ELF-1 (cell line): ENCODE measurements at places on chromosomes 1 and 21.

DNA sequence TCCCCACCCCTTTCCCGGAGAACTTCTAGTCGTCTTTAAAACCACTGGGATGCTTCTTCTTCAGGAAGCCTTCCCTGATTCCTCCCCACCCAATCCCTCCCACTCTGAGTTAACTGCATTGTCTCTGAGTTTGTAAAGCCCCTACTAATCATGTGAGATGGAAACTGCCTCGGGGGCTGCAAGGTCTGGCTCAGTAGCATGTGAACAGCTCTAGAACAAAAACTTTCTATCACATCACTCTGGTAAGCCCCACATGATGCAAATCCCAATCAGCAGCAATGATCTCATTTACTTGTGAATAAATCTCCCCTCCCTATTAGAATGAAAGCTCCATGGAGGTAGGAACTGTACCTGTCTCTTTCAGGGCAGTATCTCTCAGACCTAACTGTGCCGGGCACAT, 141.0 kb upstream of the JUN start:
- no peak for DNase-seq

DNA sequence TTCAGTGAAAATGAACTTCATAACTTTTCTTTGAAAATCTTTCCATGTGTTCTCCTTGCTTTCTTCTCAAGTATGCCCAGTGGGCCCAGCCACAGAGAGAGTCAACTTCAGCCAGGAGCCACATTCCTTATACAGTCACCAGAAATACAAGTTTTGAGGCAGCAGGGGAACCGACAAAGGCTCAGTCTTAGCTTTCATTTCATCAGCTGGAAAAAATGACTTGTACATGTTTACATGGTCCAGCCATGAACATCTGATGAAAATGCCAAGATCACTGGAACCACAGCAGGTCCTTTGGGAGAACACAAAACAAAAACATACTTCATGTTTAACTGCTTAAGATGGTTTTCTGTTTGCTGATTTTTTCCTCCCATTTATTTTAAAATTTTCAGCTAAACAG, 72.5 kb downstream of the SYDE2 start:
- no peak for DNase-seq

DNA sequence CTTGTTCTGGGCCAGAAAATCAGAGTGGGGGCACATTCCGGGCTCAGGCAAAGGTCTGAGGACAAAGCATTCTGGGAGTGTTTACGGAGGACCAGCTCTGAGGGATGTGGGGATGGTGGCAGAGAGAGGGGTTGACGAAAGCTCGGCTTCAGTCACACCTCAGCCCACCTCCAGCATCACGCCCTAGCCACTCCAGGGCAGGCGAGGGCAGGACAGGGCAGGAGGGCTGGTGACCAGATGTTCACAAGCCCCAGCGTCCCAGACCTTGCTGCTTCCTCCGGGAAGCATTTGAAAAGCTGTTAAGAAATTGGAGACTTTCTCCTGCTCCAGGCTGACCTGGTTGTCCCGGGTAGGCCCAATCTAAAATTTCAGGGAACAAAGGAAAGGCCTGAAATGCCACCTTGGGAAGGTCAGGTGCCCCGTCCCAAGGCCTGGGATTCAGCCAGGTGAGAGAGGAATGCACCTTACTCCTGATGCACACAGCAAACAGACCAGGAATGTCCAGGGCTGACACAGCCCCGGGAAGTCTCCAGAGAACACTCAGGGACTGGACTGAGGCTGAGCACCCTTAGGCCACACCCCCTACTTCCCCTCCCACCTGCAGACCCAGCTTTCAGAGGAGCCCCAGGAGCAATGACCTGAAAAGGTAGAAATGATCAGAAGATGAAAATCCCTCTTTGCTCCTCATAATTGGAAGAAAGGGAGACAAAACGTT, 71.9 kb upstream of the KLHDC7A start:
- peak; percentile 77 for DNase-seq

DNA sequence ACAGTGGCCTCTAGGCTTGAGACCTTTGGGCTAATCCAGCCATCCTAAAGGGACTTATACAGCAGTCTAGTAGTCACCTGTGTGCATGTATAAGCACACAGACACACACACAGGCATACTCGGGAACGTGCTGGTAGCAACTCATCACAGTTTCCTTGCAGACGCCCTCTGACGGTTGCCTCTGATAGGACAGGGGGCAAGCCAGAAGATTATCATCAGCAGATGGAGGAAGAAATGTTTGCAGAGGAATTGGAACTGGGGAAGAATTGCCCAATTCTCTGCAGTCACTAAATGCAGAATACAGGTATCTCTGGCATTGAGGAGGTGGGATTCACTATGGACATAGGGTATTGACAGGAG, 222.2 kb downstream of the C1orf94 start:
- no peak for DNase-seq

DNA sequence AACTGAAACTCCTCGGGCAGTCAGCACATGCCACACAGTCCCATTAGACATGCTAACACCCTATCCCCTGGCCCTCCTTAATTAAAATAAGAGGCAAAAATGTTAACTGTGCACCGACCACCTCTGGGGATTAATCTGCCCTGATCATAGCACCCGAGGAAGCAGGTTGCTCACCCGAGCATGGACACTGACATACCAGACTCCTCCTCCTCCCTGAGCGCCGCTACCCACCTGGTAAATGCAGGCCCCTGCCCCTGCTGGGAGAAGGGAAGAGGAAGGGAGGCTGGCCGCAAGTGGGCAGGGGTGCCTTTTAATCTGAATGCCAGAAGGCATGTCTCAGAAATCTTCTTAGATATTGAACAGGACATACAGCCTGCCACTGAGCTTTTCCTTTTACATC, 360.9 kb downstream of the RRAGC start:
- DNase-seq, result peak; percentile 24

DNA sequence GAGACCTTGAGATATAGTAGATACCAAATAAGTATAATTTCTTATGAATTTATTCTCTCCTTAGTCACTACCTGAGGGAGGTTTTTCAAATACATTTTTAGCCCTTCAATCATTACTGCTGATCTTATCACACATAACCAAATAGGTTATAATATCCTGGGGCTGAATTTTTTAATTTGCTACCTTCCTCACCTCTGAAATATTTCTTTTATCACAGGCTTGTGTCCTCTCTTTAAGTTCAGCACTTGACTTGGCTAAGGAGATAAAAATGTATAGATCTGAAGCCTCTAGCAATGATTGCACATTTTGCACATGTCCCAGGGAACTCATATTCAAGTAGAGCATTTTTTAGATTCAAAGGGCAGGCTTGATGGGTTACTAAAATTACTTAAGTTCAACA, 23.1 kb downstream of the CFH start:
- no peak for DNase-seq

- no peak for DNase-seq
Observed at GRCh38 chr1:63463248-63463647, 59.8 kb downstream of the ITGB3BP start.

DNA sequence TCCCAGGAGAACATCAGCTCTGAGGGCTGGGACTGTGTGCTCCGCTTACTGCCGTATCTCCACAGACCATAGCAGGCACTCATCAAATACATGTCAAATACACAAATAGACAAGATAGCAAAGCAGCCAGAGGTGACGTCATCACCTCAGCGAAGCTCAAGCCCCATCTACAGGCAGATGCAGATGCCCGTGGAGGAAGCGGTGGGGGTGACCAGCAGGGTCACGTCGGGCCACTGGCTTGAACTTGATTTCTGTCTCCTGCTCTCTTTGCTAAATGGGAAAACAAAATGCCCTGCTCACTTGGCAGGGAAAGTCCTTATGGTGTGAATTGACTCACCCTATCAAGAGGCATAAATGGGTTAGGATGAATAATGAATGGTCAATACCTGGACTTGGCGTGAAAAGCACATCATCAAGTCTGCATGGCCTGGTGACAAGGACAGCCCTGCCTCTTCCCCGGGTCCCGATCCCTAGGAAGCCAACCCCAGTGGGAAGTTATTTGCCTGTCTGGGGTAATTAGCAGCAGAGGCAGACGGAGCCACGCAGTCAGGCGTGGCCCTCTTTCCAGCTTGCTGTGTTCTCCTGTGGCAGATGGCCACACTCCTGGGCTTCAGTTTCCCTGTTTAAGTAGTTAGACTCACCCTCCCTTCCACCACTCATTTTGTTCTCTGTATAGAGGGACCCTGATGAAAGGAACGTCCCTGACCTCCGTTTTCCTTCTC, 536.0 kb downstream of the NPHP4 start:
- DNase-seq, result peak; percentile 18

DNA sequence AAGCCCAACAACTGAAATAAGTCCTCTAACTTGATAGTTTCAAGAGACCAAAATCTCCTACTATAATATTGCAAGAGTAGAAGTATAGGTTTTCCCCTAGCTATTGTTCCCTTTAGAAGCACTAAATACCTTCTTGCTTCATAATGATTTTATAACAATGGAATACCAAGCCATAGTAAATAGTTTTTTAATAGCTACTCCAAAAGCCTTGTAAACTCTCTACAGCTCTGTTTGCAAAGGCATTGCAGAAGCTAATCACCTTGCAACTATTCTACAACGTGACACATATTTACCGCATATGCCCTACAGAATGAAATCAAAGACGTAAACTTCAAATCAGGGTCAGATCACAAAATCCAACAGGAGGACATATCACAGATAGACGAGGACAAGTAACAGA, 451.5 kb upstream of the ZRANB2 start:
- DNase-seq, result no peak

DNA sequence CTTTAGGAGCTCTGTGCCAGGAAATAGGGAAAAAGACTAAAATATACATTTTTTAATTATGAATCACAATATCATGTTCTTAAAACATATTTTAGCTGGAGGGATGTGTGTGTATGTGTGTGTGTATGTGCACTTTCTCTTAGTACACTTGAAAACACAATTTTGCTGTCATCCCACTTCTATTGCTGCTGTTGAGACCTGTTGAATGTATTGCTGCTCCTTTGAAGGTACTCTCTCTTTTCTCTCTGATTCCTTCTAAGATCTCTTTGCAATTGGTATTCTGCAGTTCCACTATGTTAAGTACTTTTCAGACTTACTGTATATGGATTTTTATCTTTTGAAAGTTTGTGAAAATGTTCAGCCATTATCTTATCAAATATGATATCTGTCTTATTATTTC, 43.5 kb upstream of the COG2 start:
- no peak for DNase-seq

GRCh38 chr1:52518962-52519361, 33.9 kb downstream of the TUT4 start:
- no peak for DNase-seq

- DNase-seq, result no peak
Observed at GRCh38 chr1:43893006-43893405, 40.6 kb upstream of the ARTN start.
